NCI-H460 (cell line): ENCODE measurements at places on chromosomes 11 and 22.

GRCh38 chr22:46619830-46620501 is at the start of gene GRAMD4:
TSS of gene GRAMD4 (plus strand) at chr22:46620386. CDS start at chr22:46626800, 6,414 bp downstream.
- DNase-seq, result no peak

GRCh38 chr22:33476716-33477115 is 418.5 kb upstream of the SYN3 start:
- DNase-seq, result peak; percentile 24

DNA sequence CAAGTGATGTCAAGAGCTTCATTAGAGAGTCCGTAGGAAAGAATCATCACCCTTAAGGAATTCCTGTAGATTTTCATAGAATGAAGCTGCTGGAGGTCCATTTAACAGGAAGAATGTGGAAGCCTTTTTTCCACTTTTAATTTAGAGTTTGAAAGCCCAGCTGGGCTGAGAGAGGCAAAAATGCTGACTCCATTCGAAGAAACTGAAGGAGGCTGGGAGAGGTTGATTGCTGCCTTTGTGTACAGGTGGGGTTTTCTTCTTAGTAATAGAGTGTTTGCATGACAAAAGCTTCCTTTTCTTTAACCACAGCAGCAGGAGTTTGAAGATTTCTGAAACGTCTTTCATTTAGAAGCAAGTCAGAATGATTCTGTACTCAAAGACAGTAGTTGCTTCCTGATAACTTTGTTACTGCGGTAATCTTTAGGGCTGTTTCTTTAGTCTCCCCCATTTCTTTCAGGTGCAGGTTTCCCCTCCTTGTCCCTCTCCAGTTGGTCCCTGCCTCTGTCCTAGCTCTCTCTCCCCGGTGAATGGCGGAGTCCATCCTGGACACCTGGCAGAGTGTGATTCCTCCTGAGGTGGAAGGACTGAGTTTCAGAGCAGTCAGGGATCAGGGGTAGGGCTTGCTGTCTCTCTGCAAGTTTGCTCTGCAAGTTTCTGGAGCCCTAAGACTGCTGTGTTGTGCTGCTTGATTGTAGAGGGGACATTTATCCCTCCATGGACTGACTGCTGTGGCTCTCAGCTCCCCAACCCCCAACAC is 166.2 kb downstream of the LDLRAD3 start:
- no peak for DNase-seq

DNA sequence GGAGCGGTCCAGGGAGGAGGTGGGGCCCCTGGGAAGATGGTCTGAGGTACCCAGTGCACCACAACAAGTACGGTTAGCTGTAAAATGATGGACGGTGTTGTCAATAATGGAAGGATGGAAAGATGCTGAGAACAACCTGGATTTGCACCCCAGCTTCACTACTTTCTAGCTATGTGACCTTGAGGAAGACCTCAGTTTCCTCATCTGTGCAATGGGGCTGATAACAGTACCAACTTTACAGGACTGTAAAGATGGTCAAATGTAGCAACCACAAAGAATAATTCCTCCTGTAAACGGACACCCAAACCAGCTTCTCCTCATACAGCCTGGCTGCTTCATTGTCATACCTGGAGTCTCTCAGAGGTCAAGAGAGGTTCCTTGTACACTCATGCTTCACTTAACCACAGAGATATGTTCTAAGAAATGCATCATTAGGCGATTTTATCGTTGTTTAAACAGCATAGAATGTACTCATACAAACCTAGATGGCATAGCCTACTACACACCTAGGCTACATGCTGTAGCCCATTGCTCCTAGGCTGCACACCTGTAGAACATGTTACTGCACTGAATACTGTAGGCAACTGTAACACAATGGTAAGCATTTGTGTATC is 65.5 kb upstream of the LMO2 start:
- DNase-seq, result no peak

- DNase-seq, result no peak
Observed at GRCh38 chr22:30906411-30906810, 62.2 kb downstream of the MORC2 start.

DNA sequence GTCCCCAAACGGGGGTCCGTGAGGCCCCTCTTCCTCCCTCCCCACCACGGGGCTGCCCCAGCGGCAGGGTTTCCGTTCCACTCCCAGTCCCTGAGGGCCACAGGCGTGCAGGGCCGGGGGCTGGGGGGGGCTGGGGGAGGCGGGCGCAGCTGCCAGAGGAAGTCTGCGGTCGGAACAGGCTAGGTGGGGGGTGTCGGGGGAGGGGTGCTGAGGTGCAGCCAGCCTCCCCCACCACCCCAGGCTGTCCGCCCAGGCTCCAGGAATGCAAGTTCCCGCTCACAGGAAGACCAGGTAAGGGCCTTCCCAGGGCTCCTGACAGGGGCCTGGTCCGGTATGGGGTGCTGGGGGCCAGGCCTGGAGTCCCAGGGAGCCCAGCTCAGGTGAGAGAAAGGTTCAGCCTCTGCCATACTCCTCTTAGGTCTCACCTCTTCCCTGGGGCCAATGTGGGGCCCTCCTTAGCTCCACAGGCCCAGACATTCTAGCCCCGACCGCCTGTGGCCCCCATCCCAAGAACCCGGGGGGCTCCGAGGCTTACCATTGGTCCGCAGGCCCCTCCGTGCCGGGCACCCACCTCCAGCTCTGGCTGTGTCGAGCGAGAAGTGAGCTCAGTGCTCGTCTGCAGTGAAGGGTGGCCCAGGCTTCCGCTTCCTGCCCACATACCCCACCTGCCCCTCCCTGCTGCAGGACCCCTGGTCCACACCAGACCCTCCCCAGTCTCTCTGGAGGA is at the start of gene PTPRCAP:
PTPRCAP (minus strand) TSS at position 601 of the 727 bp plus-strand sequence; CDS start at position 538, 63 bp downstream.
- no peak for DNase-seq

DNA sequence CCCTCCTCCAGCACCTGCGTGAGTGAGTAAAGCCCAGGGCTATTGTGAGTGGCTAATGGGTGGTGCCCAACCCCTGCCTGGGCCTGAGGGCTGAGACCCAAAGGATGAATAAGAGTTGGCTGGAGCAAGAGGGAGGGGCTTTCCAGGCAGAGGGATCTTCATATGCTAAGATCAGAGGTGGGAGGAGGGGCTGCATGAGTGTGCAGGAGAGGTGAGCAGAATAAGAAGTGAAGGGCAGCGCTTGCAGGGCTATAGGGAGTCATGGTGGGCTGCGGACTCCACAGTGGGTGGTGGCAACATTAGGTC is 3.9 kb downstream of the EMID1 start:
- DNase-seq, result no peak

GRCh38 chr11:66344550-66345315 is at the start of gene BRMS1:
TSS of gene BRMS1 (minus strand) at chr11:66345104. CDS start at chr11:66342234, 2,870 bp downstream.
- DNase-seq, result peak; percentile 92

GRCh38 chr22:36838119-36839030 is 21.5 kb upstream of the PVALB start:
- no peak for DNase-seq

- no peak for DNase-seq
Observed at GRCh38 chr22:21582801-21583740, 15.6 kb downstream of the UBE2L3 start.

GRCh38 chr11:121067962-121068647 is 32.9 kb upstream of the TECTA start:
- no peak for DNase-seq

- DNase-seq, result no peak
Observed at GRCh38 chr11:61413496-61413895, 16.3 kb downstream of the CPSF7 start.

GRCh38 chr11:9315078-9315688 is 790 bp upstream of the TMEM41B start:
- peak; percentile 5 for DNase-seq

GRCh38 chr11:131999955-132000354 is 629.5 kb downstream of the NTM start:
- DNase-seq, result no peak

DNA sequence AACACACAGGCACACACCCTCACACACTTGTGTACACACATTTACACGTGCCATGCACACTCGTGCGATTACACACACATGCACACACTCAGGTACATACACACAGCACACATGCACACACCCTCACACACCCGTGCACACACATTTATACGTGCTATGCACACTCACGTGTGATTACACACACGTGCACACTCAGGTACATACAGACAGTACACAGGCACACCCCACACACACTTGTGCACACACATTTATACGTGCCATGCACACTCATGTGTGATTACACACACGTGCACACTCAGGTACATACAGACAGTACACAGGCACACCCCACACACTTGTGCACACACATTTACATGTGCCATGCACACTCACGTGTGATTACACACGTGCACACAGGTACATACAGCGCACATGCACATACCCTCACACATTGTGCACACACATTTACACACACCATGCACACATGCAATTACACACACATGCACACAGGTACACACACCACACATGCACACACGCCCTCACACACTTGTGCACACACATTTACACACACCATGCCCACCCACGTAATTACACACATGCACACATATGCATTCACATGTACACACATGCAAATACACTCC is 4.6 kb downstream of the IFITM10 start:
- no peak for DNase-seq

DNA sequence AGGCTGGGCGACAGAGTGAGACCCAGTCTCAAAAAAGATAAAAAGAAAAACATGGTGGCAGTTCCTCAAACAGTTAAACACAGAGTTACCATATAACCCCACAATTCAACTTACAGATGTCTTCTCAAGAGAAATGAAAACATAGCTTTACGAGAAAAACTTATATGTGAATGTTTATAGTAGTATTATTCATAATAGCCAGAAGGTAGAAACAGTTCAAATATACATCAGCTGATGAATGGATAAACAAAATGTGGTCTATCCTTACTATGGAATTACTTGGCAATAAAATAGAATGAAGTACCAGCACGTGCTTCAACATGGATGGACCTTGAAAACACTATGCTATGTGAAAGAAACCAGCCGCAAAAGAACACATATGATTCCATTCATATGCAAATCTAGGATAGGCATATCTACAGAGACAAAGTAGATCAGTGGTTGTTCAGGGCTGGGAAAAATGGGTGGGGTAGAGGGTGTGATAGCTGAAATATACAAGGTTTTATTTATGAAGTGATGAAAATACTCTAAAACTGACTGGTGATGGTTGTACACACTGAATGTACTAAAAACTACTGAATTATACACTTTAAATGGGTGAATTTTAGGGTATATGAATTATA is 12.4 kb downstream of the NF2 start:
- no peak for DNase-seq

GRCh38 chr11:111573821-111574249 is 28.4 kb upstream of the SIK2 start:
- no peak for DNase-seq

DNA sequence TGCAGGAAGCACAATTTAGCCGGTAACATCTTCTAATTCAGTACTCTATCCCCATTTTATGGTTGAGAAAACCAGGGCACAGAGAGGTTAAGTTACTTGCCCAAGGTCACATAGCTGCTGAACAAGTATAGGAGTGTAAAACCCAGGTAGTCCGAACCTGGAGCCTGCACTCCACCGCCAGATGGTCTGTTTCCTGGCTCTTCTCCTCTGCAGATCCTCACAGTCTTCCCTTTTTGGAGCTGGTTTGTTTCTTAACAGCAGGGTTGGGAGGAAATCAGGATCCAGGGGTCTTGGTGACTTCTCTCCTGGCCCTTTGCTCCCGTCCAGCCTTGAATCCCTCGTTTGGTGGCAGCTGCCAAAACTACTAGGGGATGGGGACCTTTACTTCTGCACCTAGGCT is 12.0 kb downstream of the TSPAN18 start:
- DNase-seq, result no peak

DNA sequence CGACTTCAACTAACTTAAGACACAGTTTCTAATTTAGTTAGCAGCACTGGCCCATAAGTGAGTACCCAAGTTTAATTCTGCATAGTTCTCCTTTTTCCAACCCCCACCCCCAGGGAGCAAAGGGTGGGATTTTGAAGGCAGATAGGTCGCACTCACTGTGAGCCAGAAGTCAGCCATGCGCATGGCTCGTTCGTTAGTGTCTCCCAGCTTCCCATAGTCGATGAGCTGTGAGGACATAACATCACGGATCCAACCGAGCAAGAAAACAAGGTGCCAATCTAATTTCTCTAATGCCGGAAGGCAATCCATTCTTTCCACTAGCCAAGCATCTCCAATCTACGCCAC is 577 bp downstream of the MRPL17 start:
- no peak for DNase-seq

GRCh38 chr11:42625757-42626665 is 685.8 kb upstream of the API5 start:
- DNase-seq, result no peak

DNA sequence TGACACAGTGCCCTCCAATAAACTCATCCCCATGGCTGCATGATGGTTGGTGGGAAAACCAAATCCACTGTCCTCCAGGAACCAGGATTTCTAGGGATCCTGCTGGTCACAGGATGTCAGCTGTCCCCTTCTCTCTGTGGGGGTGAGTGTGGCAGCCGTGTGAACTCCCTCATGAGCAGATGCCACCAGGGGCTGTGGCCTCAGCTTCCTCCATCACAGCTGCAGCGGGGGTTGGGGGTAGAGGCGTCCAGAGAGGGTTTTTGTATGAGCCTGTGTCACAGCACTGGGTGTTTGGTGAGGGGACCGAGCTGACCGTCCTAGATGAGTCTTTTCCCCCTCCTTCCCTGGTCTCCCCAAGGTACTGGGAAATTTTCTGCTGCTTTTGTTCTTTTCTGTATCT is 26.4 kb downstream of the IGLL5 start:
- DNase-seq, result no peak

DNA sequence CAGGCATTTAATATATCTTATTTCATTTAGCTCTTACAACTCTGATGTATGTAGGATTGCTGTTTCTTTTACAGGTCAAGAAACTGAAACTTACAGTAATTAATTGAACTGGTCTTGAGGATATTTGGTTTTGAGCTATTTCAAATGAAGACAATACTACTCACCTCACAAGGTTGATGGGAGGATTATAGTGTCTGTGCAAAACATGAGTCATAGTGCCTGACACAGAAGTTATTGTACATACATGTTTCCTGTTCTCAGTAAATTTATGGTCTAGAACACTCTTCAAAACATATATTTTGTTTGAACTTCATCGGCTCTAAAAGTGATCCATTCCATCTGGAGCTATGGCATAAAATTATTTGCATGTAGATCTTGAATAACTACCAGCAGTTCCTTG is 61.9 kb downstream of the CECR2 start:
- no peak for DNase-seq

- no peak for DNase-seq
Observed at GRCh38 chr22:38839686-38840085, 4.1 kb downstream of the NPTXR start.
